GM23248 (cell line): ENCODE measurements at places on chromosomes 5 and 9.

GRCh38 chr5:117881426-117882230, 1106.7 kb downstream of the DTWD2 start:
- DNase-seq: no peak

GRCh38 chr5:39555788-39556187, 131.0 kb upstream of the DAB2 start:
- DNase-seq: no peak

- no peak for DNase-seq
Observed at GRCh38 chr9:137372693-137373610, 50.0 kb downstream of the EXD3 start.

DNA sequence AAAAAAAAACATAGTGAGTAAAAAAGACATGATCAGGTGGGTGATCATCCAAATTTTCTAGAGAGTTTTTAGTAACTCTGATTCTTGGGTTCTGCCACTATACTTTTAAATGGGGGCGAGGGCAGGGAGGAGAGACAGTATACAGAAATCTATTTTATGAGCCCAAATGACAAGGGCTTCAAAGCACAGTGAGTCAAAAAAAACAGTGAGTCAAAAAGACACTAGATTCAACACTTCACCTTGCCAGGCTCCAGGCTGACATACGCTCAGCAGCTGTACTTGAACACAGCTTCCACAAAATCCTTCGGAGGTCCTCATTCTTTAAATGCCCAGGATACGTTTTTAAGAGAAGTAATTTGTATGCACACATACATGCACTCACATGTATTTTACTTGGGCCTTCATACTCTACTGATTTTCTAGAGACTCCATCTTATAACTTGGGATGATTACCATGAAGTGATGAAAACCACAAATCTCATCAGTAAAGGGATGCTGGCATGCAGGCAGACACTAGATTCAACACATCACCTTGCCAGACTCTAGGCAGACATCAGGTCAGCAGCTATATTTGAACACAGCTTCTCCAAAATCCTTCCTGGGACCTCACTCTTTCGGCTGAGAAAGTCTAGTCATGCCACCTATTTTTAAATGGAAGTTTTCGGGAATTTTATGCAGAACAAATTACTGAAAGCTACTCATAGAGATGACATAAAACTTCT, 28.8 kb downstream of the NR3C1 start:
- peak; percentile 56 for DNase-seq

GRCh38 chr5:67032921-67033664, 163.5 kb downstream of the CD180 start:
- DNase-seq: peak; percentile 61

DNA sequence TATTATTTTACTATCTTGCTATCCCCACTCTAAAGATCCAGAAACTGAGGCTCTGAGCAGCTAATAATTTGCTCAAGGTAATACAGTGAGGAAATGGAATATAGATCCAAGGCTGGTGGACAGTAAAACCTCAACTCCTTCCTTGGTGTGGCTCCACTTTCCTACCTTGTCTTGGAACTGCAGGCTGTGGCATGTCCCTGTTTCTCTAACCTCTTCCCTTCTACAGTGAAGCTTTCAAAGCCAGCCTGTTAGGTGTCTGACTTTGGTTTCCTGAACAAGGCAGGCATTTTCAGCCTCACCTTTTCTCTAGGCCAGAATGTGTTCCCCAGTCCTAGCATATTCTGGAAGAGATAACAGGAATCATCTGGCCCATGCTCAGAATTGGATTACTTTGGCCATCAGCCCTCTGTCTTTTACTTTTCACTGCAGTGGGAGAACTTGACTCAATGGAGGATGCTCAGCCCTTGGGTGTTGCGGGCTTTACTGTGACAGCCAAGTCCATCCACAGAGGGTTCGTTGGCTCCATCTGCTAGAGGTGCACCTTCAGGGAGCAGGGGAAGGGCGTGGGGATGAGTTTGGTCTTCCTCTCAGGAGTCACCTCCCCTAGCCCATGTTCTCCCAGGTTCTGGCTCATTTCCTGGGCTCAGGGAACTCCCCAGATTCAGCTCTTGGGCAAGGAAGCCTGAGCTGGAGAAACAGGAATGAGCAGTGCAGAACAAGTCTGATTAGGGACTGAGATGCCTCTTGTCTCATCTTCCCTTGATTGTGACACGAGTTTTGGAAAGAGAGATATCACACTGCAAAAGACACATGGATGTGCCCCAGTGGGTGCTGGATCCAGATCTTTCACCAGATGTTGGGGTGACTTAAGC, 1.1 kb downstream of the NIPAL4 start:
- DNase-seq: no peak

DNA sequence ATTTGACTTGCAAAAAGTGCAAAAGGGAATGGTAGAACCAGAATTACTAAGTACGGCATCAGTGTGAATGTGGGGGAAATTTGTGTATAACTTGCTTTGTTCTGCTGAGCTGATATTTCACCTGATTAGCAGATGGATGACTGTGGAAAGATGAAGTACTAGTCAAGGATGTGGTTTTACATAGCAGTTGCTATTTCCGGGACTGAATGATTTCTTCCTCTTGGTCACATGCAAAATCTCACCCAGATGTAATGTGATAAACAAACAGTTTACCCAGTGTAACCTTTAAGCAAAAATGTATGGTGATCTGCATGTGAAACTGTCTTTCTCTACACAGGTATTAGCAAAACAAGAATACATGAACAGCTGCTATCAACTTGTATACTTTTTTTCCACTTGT, 46.1 kb downstream of the DCP2 start:
- no peak for DNase-seq

DNA sequence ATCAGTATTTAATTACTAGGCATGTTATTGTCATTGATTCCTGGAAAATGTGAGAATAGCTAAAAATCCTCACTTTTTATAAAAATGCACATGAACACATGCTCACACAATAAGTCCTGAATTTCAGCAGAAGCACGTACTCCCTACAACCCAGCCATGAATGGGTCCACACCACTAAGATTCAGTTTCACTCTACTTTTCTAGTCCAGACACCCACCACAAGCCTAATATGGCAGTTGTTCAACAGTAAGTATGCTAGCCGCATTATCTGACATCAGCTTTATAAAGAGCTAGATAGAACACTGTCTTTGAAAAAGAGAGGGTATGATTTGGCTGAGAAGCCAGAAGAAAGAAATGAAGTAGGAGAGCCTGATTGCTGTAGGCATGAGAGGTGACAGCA, 639.3 kb downstream of the BRINP1 start:
- no peak for DNase-seq

GRCh38 chr5:134018154-134018985, 13.6 kb upstream of the VDAC1 start:
- DNase-seq: peak; percentile 50

DNA sequence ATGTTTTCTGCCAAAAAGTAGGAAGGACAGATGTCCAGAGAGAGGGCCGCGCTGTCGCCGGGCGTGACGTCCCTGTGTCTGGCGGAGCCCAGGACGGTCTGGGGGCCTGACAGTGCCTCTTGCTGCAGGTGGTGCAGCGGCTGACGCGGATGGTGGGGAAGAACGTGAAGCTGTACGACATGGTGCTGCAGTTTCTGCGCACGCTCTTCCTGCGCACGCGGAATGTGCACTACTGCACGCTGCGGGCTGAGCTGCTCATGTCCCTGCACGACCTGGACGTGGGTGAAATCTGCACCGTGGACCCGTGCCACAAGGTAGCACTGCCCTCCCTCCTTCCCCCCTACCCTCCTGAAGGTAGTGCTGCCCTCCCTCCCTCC, 7.8 kb downstream of the NELFB start:
- no peak for DNase-seq

DNA sequence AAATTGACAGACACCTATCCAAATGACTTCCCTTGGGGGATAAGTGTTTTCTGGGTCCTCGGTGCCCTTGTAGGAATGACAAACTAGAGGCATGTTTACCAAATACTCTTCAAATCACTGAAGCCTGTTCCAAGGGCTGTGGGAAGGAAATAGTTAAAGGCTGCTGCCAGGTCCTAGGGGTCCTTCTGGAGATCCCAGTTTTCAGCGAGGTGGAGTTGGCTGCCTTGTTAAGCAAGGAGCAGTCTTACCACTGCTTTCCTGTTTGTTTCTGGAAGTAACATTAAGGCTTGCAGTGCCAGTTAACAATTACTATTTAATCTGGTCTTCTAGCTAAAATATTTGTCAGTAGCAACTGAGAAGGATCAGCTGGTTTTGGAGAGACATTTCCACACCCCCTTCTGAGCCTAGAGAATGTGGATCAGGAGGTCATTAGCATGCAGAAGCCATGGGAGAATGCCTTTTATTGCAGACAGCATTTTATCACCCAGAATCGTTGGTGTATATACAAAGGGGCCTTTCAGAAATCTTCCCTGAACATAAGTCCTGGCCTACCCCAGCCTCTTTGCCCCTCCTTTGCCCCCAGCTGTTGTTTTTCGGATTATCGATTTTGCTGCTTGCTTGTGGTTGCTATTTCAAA, 238.8 kb downstream of the DMAC1 start:
- DNase-seq: no peak
